NCI-H460 (cell line): ENCODE measurements at places on chromosomes 2 and 18. TPM values are rescaled to one million over a fixed set of nuclear protein-coding genes. Genes with fewer than 3 reads are reported as not detected.

The ASB1 gene
- 36.7 and 40.4 TPM in 2 replicates for total RNA-seq

The LCT gene
- 0.02 and 0.06 TPM in 2 replicates for total RNA-seq

The IGFBP2 gene
- 245 and 294 TPM in 2 replicates for total RNA-seq

The DOK1 gene
- total RNA-seq = 19.3 and 22.1 TPM in 2 replicates

The CCDC141 gene
- 2.4 and 4.0 TPM in 2 replicates for total RNA-seq

The MAPRE3 gene
- total RNA-seq = 4.0 and 5.1 TPM in 2 replicates

The NDUFAF7 gene
- total RNA-seq = 16.6 and 21.0 TPM in 2 replicates

The RAD51AP2 gene
- total RNA-seq = not detected in 2 replicates

The DCDC2C gene
- total RNA-seq = not detected in 2 replicates

The RGPD4 gene
- 0.07 TPM in 1 of 2 replicates, not detected in the other for total RNA-seq

The SPR gene
- 40.1 and 40.6 TPM in 2 replicates for total RNA-seq

The PMAIP1 gene
- total RNA-seq = 43.6 and 53.5 TPM in 2 replicates

The VAMP5 gene
- 0.25 TPM in 1 of 2 replicates, not detected in the other for total RNA-seq

The SMAD7 gene
- total RNA-seq = 2.0 and 2.1 TPM in 2 replicates

The USP34 gene
- 80.4 and 107 TPM in 2 replicates for total RNA-seq

The RAMP1 gene
- 0.43 and 0.52 TPM in 2 replicates for total RNA-seq

The SETBP1 gene
- 2.0 and 2.5 TPM in 2 replicates for total RNA-seq

The TDRD15 gene
- not detected in 2 replicates for total RNA-seq

The AQP12B gene
- not detected in 2 replicates for total RNA-seq

The LOXHD1 gene
- total RNA-seq = not detected in 2 replicates

The BCL2 gene
- 12.2 and 12.3 TPM in 2 replicates for total RNA-seq

The TMEM198 gene
- total RNA-seq = 0.59 and 0.87 TPM in 2 replicates

The ELOA2 gene
- not detected in 2 replicates for total RNA-seq

The WNT10A gene
- not detected in 2 replicates for total RNA-seq

The RAB6D gene
- total RNA-seq = 0.10 TPM in 1 of 2 replicates, not detected in the other

The RIT2 gene
- total RNA-seq = not detected in 2 replicates

The KYNU gene
- 274 and 287 TPM in 2 replicates for total RNA-seq

The IL36A gene
- not detected in 2 replicates for total RNA-seq

The TUBA4B gene
- total RNA-seq = not detected in 2 replicates

The CDH19 gene
- total RNA-seq = 60.2 and 67.4 TPM in 2 replicates

The IL1RL2 gene
- not detected in 2 replicates for total RNA-seq

The SMARCAL1 gene
- total RNA-seq = 9.8 and 11.3 TPM in 2 replicates

The CYP27A1 gene
- 0.40 TPM in 1 of 2 replicates, not detected in the other for total RNA-seq

The VWA3B gene
- not detected in 2 replicates for total RNA-seq
